ENCODE measurements at places on chromosomes 12 and 14.

DNA sequence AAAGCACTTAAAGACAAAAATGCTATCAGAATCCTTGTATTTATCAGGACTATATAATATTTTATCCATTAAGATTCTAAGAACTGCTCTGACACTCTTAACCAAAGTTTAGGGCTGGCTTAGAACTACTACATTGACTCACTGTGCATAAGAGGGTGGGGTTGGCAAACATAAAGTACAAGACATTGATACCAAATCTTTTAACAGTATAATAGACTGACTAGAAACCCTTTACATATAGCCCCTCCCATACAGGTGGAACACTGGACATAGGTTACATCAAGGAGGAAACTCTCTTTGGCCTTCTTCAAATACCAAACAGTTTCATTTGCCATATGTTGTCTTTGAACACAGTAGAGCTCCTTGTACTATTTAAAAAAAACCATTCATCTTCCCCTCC, 15.6 kb upstream of the REP15 start:
- DNase-seq = no peak

- no peak for DNase-seq
These were observed 12.9 kb downstream of the DDX51 start for GRCh38 chr12:132131229-132131628.

GRCh38 chr14:61365667-61366212, 44.4 kb downstream of the PRKCH start:
- DNase-seq = no peak

DNA sequence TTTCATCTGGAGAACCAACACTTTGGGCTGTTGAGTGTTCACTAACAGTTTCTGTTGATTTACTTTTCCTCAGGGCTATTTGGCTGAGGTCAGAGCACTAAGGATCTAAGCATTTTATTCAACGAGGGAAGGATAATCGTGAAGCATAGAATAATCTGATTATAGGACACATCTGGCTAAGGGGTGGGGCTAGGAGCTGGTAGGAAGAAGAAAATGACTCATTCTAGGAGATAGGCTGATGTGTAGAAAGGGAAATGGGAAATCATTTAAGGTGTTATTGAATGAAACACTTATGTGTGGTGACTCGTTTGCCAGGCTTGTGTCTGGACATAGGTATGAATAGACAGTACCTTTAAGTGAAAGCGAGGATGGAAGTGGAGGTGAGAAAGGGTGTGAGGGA, 167.2 kb downstream of the ETNK1 start:
- DNase-seq = no peak

DNA sequence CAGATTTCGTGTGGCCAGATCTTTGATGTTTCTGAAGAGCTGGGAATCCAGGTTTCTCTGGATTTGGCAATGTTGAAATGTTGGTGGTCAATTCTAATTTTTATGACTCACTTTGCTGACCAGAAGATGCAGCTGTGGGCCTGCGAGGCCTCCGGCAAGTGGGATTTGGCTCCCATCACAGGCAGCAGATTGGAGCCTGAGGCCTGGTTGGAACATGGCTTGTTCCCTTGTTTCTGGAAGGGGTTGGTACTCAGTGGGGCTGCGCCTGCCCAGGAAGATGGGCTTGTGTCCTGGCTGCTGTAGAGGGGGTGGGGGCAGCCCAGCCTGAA, 23.1 kb downstream of the FBRSL1 start:
- no peak for DNase-seq

- no peak for DNase-seq
These were observed 54.9 kb downstream of the OTOGL start for GRCh38 chr12:80154261-80154660.

DNA sequence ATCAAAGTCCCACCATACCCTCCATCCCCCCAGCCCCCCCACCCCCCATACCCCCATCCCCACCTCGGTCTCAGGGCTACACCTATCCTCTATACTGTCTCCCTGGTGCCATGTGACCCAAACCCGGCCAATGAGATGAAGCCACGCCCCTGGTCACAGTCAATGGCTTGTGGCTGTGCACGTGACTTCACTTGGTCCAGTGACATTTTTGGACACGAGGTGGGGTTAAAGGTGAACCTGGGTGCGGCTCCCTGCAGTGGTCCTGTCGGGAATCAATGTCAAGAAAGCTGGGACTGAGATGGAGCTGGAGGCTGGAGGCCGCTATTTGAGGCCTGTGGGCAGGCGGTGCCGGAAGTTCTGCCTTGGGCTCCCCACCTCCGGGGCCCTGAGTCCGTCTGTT, 100.7 kb upstream of the MAP1LC3B2 start:
- DNase-seq = no peak

DNA sequence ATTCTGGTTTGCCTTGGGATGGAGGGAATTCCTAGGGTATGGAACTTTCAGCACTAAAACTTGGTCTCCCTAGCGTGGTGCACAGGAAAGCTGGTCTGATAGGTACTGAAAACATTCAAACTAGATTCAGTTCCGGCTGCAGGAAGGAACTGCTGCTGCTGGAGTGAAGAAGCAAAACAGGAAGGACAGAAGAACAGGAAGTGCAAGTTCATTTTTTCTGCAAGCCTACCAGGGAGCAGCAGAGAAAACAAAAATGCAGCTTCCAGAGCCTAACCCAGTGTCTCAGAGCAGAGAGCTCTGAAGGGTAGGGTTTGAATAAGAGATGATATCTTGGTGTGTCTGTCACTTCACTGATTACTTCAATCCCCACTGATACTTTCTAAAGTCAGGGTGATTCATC, 165.2 kb downstream of the VRK1 start:
- DNase-seq = no peak

- no peak for DNase-seq
These were observed 7.6 kb downstream of the TECPR2 start for GRCh38 chr14:102370305-102370809.

- no peak for DNase-seq
These were observed 3.3 kb upstream of the CCND2 start for GRCh38 chr12:4270016-4270830.

- no peak for DNase-seq
These were observed 100.5 kb downstream of the VEZT start for GRCh38 chr12:95318071-95318545.

DNA sequence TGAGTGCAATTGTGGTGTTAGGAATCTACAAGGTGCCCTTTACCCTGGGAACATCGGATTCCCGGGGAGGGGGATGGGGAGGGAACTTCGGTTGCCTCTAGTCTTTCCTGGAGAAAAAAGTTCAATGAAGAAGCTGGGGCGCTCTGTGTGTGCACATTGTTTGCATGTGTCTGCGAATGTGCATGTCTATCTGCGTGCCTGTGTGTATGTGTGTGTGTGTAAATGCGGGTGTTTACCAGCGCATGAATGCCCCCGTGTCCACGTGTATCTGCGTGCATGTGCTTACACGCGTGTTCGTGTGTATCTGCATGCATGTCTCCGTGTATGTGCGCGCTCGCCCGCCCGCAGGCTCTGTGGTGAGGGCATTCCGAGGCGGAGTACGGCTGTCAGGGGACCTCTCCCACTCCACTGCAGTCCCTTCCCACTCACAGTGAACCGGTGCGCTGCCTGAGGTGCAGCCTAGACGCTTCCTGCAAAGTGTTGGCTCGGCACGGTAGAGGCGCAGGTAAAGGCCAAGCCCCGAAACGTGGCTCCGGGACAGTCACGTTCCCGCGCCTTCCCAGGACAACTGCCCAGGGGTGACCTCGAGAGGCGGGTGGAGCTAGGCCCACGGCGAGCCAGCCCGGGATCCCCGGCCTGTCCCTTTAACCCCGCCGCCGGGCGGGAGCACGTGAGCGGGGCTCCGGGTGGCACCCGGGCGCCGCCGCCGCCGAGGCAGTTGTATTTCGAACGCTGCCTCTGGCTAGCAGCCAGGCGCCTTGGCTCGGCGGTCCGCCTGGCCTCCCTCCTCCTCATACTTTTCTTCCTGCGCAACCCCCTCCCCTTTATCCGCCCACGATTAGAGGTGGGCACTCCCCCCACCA, 539 bp upstream of the HMGA2 start:
- no peak for DNase-seq

DNA sequence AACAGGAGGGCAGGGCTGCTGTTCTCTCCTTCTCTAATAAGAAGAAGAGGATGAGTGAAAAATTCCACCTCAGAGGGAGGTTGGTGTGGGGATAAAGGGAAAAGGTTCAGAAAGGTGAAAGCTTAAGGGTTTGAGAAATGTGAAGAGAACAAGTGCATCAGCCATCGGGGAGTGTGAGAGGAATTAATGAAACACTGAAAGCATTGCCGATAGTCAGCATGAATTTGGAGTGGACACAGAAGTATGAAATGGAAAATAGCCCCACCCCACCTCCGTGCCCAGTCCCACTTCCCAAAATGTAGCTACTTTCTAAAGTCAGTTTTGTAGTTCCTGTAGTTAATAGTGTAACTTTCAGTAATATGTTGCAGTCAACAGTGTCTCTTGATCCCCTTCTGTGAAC, 33.4 kb downstream of the DIP2B start:
- no peak for DNase-seq

GRCh38 chr14:64800000-64800399, 79.7 kb downstream of the SPTB start:
- DNase-seq = no peak

DNA sequence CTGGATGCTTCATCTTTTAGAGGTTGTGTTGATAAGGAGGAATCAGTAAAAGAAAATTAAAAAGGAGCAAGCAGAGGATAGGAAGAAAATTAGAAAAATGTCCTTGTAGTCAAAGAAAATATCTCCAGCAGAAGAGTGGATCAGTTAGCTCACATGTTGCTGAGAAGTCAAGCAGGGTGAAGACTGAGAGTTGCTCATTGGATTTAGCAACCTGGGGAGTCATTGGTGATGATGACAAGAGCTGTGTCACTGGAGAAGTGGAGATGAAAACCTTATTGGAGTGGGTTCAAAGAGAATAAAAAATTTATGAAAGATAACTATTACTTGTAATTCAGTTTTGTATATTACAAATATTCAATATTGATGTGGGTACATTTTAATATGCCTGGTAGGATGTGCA, 9.8 kb downstream of the FRMD6 start:
- no peak for DNase-seq

DNA sequence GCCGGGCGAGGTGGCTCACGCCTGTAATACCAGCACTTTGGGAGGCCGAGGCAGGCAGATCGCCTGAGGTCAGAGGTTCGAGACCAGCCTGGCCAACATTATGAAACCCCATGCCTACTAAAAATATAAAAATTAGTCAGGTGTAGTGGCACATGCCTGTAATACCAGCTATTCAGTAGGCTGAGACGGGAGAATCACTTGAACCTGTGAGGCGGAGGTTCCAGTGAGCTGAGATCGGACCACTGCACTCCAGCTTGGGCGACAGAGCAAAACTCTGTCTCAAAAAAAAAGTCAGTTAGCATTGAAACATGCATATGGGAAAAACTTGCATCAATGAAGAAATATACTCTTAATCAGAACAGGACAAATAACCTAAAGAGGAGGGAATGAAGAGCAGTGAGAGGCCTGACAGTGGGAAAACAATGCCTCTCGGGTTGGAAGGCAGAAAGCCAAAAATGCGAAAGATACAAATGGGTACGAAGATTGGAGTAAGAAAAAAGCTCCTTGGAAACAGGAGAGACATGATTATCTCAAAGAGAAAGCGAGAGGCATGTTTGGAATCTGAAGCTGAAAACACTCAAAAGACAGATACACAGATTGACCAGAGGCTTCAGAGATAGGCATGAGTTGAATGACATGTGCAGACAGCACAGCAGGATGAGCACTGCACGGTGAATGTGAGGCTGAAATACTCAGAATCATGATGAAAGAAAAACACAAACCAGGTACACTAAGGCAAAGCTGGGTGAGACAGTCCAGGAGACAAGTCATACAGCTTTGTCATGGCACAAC, 30.6 kb downstream of the RESF1 start:
- no peak for DNase-seq

DNA sequence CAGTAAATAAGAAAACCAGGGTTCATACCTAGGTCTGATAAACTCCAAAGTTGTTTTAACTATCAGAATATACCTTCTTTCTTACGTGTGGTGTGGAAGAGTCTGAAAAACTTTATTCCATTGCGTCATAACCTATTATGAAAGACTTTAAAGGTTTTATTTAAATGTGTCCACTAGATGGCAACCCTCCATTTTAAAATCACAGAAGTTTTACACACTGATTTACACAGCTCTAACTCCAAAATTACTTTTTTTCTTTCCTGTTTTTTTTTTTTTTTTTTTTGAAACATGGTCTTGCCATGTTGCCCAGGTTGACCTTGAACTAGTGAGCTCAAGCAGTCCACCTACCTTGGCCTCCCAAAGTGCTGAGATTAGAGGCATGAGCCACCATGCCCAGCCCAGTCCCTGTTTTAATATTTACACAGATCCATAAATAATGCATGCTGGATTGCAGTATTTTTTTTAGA, 17.3 kb upstream of the TMPRSS12 start:
- DNase-seq = no peak

GRCh38 chr12:128322341-128322740, 55.4 kb downstream of the TMEM132C start:
- no peak for DNase-seq

GRCh38 chr12:68905733-68906132, 27.2 kb downstream of the CPM start:
- no peak for DNase-seq

GRCh38 chr14:91586410-91586809, 76.3 kb upstream of the PPP4R3A start:
- DNase-seq = no peak

DNA sequence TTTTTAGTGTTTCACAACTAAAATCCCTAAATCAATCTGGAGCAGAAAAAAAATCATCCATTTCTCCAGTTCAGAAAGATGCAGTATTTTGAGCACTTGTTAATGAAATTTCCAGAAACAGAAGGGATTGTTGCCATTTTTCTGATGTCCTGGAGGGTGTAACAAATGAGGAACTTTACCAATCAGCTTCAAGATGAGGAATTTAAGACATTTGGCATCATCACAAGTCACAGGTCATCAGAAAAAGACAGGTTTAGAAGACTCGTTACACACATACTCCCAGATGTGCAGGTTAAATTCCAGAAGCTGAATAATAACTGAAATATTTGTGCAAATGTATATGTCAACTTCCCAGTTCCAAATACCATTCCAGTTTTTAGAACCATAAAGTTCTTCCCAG, 482 bp upstream of the PSMC1 start:
- DNase-seq = no peak

DNA sequence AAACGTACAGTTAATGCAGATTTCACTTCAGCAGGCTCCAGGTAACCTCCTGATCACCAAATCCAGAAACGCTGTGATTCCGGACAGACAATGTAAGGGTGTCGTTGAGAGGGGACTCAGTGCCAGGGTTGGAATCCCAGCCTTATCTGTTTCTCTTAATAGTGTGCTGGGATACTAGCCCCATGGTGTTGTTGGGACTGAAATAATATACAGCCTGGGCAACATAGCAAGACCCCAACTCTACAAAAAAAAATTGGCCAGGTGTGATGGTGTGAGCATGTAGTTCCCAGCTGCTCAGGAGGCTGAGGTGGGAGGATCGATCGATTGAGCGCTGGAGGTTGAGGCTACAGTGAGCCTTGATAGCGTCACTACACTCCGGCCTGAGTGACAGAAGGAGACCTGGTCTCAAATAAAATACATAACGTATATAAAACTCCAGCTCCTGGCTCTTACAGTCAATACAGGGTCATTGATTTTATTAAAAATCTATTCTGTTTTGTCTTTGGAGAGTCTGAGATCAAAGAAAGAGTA, 1.3 kb downstream of the PEBP1 start:
- no peak for DNase-seq
